Esophagus squamous epithelium (tissue), 5 donors: ENCODE measurements at places on chromosomes 6 and 20.

DNA sequence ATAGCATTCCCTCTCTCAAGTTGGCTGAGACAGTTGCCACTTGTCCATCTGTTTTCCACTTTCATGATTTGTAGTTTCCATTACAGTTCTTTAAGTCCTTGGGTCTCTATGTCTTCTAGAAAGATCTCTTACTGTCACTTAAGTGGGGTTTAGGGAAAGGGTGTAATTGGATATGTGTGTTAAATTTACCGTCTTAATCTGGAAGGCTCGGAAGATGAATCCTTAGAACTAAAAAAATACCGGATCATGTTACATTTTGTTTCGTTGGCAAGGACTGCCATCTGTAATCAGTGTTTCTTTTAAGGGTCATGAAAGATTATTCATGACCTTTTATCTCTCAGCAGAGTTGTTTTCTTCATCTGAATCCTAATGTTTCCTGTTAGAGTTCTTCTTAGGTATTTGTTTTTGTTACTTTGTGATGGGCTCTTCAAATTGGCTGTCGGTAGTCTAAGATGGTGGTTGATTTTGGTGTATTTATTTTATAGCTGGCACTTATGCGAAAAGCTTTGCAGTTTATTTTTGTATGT lies 21.8 kb upstream of the BTBD3 start:
- DNase-seq: no peak

DNA sequence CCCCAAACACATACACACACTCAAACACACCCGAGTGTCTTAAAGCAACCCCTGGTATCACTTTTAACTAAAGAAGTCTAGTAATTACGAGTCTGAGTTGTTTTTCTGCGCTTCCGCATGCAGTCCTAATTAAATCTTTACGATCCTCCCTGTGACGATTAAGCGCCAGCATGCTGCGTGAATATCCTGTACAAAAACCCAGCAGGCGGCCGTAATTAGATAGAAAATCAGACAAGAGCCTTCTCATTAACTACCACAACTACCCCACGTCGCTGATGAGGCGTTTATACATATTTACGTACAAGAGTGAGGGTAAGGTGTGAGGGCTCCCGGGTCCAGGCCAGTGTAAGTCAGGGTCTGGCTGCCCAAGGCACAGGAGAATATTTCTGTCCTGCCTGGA lies 8.1 kb downstream of the TFAP2B start:
- no peak for DNase-seq

GRCh38 chr6:29625337-29625930 lies 7.5 kb downstream of the GABBR1 start:
- no peak for DNase-seq

DNA sequence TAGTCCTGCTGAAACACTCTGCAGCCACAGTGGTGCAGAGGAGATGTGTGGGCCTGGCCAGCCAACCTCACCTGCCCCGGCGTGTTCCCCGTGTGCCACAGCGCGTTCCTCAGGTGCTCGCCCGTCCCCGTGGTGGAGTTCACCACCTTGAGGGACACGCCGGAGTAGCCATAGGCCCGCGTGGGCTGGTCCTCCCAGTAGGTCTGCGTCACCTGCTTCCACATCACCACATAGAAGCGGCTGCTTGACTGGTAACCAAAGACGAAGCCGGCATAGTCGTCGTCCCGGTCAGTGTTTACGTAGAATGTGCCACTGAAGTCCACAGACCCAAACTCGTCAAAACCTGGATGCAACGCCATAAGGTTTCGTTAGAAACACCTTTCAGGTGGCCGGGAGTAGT lies 31.5 kb downstream of the THBS2 start:
- no peak for DNase-seq

DNA sequence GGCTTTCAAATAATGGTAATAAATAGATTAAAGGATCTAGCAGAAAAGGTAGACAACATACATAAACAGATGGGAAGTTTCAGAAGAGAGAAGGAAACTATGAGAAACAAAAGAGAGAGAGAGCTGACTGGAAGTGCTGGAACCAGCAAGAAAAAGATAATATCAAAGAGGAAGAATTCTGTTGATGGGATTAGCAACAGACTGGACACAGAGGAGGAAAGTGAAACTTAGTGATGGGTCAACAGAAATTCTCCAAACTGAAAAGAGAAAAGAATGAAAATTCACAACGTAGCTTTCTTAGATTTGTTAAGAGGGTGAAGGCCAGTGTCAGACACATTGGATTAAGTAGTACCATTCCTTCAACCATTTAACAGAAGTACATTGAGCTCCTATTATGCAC lies 48.3 kb upstream of the SIRPA start:
- DNase-seq: no peak

- no peak for DNase-seq
Measured at GRCh38 chr6:105459049-105459448, 56.2 kb upstream of the PREP start.
